ENCODE measurements at places on chromosomes 2 and 18. TPM values are rescaled to one million over a fixed set of nuclear protein-coding genes. Genes with fewer than 3 reads are reported as not detected.

VWC2L gene
- not detected for polyA plus RNA-seq

MROH2A gene
- not detected for polyA plus RNA-seq

ERBB4 gene
- polyA plus RNA-seq: not detected

ATP5MC3 gene
- 380 TPM for polyA plus RNA-seq

SGPP2 gene
- polyA plus RNA-seq: 4.9 TPM

UGT1A10 gene
- polyA plus RNA-seq: not detected

CYP26B1 gene
- polyA plus RNA-seq: not detected

KYNU gene
- polyA plus RNA-seq: not detected

LDLRAD4 gene
- 47.3 TPM for polyA plus RNA-seq

CD207 gene
- not detected for polyA plus RNA-seq

ARHGAP15 gene
- 260 TPM for polyA plus RNA-seq

YPEL5 gene
- 176 TPM for polyA plus RNA-seq

VWA3B gene
- polyA plus RNA-seq: not detected

SCLY gene
- polyA plus RNA-seq: 17.8 TPM

FABP1 gene
- not detected for polyA plus RNA-seq

CFAP65 gene
- not detected for polyA plus RNA-seq

SMC6 gene
- 24.8 TPM for polyA plus RNA-seq

PRR30 gene
- not detected for polyA plus RNA-seq

EGR4 gene
- not detected for polyA plus RNA-seq

ZNF804A gene
- polyA plus RNA-seq: not detected

NT5C1B gene
- not detected for polyA plus RNA-seq

GCA gene
- polyA plus RNA-seq: 27.3 TPM

CSRNP3 gene
- polyA plus RNA-seq: not detected

SP5 gene
- polyA plus RNA-seq: not detected

SPP2 gene
- polyA plus RNA-seq: not detected

MRO gene
- polyA plus RNA-seq: not detected

SERPINB11 gene
- polyA plus RNA-seq: not detected

SLC8A1 gene
- not detected for polyA plus RNA-seq

WNT10A gene
- polyA plus RNA-seq: 9.9 TPM

FSHR gene
- not detected for polyA plus RNA-seq

LYG2 gene
- polyA plus RNA-seq: not detected

C2orf78 gene
- not detected for polyA plus RNA-seq

CCDC141 gene
- polyA plus RNA-seq: 15.0 TPM

TLX2 gene
- not detected for polyA plus RNA-seq

SKOR2 gene
- not detected for polyA plus RNA-seq

TSHZ1 gene
- polyA plus RNA-seq: 1.3 TPM

GCG gene
- not detected for polyA plus RNA-seq

KIF5C gene
- polyA plus RNA-seq: 0.54 TPM

DOK6 gene
- 0.03 TPM for polyA plus RNA-seq

TCF7L1 gene
- polyA plus RNA-seq: 0.10 TPM

TMEM200C gene
- polyA plus RNA-seq: not detected

CHRNG gene
- polyA plus RNA-seq: 0.07 TPM

C2orf72 gene
- polyA plus RNA-seq: not detected

RSAD2 gene
- 2.1 TPM for polyA plus RNA-seq
